ENCODE measurements at places on chromosomes 5 and 9. TPM values are rescaled to one million over a fixed set of nuclear protein-coding genes. Genes with fewer than 3 reads are reported as not detected.

DNA sequence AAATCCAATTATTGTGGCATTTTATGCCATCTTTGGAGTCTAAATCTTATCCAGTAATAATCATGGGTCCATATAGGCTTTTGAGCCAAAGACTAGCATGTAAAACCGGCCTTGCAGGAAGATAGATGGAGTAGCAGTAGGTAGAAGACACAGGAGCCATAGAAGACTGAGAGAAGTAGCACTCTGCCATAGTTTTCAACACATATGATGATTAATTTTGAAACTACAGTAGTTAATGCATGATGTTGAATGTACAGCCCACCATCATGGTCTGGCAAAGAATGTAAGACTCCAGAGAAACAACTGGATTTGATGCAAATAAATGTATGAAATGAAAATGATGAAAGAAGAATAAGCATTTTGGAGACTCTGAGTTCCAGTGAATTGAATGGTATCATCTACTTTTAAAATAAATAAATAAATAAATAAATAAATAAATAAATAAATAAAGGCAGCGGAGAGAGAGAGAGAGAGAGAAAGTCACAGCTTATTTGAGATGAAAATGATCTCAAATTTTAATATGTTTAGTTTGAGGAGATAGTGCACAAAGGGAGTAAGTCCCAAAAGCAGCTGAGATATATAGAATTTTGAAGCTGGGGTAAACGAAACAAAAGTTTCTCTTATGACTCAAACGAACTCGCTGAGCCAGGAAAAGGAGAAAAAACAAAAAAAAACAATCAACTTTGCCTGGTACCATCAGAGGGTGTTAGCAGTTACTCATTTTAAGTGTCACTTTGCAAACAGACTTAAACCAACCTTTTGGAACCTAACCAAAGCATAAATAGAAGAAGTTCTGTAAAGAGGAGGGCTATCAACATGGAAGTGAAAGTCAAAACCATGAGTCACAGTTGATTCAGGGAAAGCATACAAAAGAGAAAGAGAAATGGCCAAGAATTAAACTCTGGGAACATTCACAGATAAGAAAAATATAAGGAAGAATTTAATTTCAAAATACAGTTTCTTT, 388.7 kb downstream of the CETN3 start:
- no peaks in the 10 kb centered on the region for H3K27me3 ChIP-seq
- H3K36me3 ChIP-seq: no peaks in the 10 kb centered on the region
- no peak overlapping the region for H3K4me3 ChIP-seq
- no peak for DNase-seq
- H3K4me1 ChIP-seq: no peaks in the 10 kb centered on the region

GRCh38 chr5:95958310-95959014, 3.2 kb downstream of the ELL2 start:
- H3K27me3 ChIP-seq: no peaks in the 10 kb centered on the region
- peaks cover 18% of the 10 kb centered on the region for H3K36me3 ChIP-seq
- H3K27ac ChIP-seq: no peak overlapping the region

- no peak for DNase-seq
- H3K4me1 ChIP-seq: no peaks in the 10 kb centered on the region
- H3K27me3 ChIP-seq: no peaks in the 10 kb centered on the region
These were observed 11.5 kb downstream of the SPOCK1 start for GRCh38 chr5:137487600-137487999.

GRCh38 chr9:71183251-71183650, 61.8 kb upstream of the TRPM3 start:
- no peak overlapping the region for H3K27ac ChIP-seq
- no peaks in the 10 kb centered on the region for H3K4me1 ChIP-seq
- H3K27me3 ChIP-seq: no peaks in the 10 kb centered on the region

APBA1 gene
- total RNA-seq: 0.74 TPM

Data from activated T-cell treated with anti-CD3 and anti-CD28 coated beads, Interleukin-2, amount 50 U/mL, for 72 hours (primary cell).